NCI-H460 (cell line): ENCODE measurements at places on chromosomes 1 and 21. TPM values are rescaled to one million over a fixed set of nuclear protein-coding genes. Genes with fewer than 3 reads are reported as not detected.

Gene KLHDC9
- 3.6 and 5.3 TPM in 2 replicates for total RNA-seq

Gene CXADR
- total RNA-seq, result 22.6 and 25.8 TPM in 2 replicates

Gene AVPR1B
- not detected in 2 replicates for total RNA-seq

Gene CD2
- total RNA-seq, result not detected in 2 replicates

Gene CLK2
- 37.3 and 48.3 TPM in 2 replicates for total RNA-seq

GRCh38 chr1:93989601-93990000 lies 80.4 kb upstream of the GCLM start:
- no peak for DNase-seq

DNA sequence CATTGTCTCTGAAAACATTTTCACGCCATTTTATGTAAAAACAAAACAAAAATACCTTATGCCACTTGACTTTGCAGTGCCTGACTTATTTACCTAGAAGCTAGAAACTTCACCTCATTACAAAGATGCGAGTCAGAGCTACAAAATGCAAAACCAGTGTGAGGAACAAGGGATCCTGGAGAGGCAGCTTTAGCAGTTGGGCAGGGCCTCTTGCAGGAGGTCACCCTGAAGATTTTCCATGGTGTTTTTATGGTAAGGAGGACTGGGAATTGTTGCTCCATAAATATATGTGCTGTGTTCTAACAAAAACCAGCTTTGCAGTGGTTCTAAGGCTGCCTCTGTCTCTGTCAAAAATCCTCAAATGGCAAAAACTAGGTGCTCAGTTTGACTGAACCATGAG lies 36.4 kb upstream of the TARBP1 start:
- DNase-seq, result no peak

DNA sequence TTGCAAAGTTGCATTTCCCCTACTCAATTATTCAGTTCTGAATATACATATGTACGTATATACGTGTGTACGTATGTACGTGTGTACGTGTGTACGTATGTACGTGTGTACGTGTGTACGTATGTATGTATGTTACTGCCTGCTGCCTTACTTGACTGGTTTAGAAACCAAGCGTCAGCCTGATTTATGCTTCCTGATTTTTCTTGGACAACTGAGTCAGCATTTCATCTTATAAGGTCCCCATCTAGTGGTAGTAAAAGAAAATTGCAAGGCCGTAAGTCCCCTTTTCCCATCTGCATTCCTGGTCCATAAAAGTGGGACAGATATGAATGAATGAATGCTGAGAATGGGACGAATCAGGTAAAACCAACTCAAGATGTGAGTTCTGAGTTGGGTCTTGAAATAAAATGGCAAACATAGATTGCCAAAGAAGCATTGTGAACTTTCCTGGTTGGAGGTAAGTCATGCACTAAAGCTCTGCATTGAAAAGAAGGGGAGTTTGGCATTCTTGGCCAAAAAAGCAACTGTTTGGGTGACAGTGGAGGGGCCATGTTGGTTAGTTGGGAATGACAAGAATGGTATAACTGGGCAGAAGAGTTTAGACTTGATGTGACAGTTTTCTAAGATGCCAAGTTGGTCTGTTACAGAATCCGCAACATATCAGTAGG lies 76.4 kb upstream of the DNAH14 start:
- DNase-seq, result peak; percentile 59

- DNase-seq, result no peak
Observed at GRCh38 chr1:10928654-10929053, 83.8 kb upstream of the TARDBP start.

DNA sequence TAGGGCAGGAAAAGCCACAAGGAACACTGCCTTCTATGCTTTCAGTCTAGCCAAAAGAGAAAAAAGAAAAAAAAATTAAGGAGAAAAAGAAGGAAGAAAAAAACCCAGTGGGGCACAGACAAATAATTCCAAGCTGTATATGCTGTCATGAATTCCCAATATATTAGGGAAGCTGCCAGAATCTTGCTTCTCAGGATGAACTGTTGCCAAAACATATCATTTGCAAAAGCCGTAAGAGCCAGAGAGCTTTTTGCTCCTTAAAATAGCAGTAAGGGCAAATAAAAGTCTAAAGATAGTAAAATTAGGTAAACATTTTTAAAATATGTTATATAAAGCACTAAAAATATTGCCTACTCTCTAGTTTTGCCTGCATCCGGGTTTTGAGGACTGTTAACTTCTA lies 52.1 kb downstream of the PGM1 start:
- DNase-seq, result no peak

DNA sequence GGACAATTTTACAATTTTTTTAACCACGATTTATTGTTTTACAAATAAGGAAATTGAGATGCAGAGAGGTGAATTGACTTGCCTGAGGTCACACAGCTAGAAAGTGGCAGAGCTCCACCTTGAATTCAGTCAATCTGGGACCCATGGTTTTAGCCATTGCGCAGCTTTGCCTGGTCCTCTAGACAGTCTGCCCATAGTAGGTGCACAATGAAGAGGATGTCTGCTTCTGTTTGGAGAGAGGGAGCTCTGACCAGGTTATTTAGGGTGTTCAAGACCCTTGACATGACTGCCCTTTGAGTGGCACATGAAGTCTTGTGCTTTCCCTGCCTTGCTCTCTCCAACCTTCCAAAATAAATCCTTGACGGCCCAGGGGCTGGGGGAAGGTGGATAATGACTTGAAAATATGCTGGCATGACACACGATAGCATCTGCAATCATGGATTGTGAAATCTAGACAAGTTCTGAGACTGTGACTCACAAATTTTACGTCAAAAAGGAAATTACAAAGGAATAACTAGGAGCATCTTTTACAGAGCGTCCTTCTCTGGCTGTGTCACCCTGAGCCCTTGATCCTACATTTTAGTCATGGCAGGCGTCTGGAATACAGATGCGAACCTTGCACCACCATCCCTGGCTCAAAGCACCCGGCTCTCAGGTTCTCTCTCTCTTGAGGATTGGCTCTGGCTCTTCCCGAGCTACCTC lies 26.2 kb upstream of the ID3 start:
- peak; percentile 93 for DNase-seq

DNA sequence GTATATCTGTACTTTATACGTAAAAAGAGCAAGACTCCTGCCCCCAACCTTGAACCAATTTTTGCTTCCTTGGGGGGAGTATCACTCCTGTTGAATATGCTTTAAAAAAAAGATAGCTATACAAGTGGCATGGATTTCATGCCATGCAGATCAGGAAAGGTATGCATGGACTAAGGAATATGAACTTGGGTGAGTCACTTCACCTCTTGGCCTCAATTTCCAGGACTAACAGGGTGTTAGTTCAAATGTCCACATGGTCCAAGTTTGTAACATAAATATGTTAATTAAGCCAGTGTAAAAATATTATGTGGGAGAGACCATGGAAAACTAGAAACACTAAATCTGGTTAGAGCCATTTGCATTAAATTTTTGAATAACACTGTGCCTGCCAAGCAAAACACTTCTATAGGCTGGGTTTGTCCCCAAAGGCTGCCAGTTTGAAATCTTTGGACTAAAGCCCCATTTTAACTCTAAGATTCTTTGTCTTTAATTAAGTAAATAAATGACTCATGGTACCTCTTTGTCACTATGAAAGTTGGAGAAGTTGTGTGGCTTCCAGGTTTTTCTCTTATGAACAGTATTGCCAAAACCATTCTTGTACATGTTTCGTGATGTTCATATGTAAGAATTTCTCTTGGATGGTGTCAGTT lies 33.1 kb downstream of the FAM177B start:
- no peak for DNase-seq

DNA sequence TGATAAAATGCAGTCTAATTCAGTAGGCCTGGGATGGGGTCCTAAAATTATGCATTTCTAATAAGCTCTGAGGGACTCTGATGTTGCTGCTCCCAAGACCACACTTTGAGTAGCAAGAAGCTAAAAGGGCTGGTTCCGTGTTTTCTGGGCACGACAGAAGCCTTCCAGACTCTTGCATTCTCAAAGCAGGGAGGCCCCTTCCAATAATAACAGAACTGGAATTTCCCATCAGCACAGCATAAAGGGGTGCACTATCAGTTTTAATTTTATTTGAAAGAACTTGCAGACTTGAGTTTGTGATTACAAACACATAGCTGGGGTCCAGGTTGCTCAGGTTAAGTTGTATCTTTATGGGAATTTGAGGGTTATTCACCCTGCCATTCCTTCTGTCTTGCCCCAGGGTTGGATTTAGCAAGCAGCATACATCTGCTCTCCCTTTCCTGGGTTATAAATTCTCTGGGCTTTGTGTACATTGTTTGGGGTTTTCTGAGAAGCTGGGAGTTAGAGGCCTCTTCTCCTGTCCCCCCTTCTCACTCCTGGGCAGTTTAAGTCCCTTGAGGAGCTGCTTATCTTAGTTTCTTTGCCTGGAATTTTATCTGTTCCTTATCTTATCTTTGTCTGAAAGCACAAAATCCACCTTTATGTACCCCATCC lies 94.2 kb upstream of the SLC2A1 start:
- no peak for DNase-seq

DNA sequence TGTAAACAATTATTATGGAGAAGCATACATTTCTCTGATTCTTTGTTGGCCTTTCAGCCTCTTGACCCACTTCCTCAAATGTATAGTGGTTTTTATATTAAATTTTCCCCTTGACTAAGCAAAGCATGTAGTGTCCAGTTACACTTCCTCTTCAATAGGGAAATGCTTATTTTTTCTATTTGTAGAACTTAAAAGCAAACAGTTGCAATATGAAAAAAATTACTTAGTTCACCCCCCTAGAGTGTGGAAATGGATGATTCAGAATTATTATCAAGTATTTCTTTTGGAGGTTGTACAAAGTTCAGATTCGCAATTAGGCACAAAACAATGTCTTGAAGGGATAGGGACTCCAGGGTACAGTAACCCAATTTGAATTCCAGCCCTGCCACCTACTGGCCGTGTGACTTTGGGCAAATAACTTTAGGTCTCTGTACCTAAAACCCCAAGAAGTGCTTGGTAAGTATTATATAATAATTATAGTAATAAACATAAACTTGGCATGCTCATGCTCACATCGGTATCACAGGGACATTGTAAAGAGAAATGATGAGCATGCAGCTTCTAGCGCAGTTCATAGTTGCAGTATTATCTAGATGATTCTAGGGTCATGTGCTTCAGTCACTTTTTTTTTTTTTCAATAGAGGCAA lies 28.6 kb upstream of the IFNGR2 start:
- DNase-seq, result peak; percentile 31

DNA sequence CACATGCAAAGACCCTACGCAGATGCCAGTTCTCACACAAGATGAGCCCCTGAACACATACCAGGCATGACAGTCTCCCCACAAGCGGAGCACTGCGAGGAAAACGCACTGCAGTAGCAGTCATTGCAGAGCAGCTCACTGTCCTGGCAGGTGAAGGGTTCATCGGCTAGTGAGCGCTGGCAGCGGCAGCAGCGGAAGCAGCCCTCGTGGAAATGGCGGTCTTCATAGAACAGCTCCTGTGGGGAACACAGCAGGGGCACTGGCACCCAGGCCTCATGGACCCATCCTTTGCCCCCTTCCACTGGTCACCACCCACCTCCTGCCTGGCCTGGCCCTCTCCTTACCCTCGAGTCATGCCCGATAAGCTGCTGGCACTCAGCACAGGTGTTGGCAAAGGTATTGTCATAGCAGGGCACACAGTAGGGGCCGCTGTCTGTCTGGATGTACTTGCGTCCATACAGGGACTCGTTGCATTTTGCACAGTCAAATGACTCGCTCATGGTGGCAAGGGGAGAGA lies 6.3 kb downstream of the FHL3 start:
- DNase-seq, result no peak

DNA sequence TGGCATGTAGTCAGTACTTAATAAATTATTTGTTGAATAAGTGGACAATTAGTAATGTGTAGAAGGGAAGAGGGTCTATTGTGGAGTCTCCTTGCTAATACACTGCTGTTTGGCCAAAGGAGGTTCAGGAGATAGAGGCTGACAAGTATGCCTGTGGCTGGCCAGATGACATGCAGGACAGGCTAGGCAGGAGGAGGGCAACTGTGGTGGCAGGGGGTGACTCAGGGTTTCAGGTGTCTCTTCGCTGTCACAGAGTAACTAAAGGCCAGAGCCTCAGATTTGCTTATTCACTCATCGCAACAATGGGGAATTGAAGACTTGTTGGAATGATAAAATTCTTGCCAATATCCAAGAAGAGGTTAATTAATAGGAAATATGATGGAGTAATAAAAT lies 33.1 kb downstream of the THRAP3 start:
- DNase-seq, result no peak

DNA sequence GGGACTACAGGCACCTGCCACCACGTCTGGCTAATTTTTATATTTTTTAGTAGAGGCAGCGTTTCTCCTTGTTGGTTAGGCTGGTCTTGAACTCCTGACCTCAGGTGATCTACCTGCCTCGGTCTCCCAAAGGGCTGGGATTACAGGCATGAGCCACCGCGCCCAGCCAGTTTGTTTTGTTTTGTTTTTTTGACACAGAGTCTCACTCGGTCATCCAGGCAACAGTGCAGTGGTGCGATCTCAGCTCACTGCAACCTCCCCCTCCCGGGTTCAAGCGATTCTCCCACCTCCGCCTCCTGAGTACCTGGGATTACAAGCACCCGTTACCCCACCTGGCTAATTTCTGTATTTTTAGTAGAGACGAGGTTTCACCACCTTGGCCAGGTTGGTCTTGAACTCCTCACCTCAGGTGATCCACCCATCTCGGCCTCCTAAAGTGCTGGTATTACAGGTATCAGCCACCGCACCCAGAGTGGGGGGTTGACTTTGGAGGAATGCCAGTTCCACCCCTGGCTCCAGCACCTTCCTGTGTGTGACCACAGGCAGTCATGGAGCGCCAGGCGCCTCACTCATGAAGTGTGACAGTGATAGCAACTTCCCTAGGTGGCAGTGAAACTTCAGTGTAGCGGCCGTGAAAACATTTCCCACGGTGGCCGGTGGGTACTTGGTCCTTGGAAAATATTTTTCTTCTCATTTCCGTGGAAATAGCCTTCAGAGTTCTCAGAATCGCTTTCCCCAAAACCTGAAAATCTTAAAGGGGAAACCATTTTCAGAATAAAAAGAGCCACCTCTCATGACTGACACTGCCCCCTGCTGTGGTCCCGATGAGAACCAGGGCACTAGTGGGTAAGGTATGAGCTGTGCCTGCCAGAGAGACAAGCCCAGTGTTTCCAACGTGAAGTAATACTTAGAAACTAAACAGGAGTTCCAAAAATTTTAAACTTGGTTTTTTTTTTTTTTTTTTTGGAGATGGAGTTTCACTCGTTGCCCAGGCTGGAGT lies 48.6 kb downstream of the WDR4 start:
- no peak for DNase-seq

- no peak for DNase-seq
Observed at GRCh38 chr1:10813799-10814198, 17.4 kb upstream of the CASZ1 start.

DNA sequence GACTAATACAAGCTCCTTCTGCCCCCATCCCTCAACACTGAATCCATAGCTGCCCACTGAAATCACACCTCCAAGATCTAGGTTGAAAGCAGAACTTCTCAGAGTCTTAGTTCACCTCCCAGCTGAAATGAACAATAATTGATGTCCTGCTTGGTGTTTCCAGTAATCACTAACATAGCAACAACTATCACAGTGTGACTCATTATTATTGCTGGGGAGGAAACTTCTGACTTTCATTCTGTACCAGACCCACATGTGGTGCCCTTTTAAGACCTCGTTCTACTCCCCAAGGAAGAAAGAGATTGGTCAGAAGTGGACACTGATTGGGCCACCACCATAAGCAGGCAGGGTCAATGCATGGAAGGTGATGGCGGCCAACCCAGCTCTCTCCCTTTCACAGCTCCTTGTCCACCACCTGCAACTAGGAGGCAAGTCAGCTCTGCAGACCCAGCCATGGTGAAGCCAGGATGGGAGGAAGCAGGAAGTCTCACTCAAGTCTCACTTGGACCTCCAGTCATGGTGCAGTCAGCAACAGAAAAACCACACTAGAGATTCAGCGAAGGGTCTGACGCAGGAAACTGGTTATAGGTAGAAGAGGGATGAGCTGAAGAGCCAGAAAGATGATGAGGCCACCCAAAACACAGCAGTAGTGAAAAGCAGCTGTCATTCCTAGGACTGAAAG lies 720.2 kb downstream of the PTPRU start:
- no peak for DNase-seq
